ENCODE measurements at places on chromosomes 3 and 15.

DNA sequence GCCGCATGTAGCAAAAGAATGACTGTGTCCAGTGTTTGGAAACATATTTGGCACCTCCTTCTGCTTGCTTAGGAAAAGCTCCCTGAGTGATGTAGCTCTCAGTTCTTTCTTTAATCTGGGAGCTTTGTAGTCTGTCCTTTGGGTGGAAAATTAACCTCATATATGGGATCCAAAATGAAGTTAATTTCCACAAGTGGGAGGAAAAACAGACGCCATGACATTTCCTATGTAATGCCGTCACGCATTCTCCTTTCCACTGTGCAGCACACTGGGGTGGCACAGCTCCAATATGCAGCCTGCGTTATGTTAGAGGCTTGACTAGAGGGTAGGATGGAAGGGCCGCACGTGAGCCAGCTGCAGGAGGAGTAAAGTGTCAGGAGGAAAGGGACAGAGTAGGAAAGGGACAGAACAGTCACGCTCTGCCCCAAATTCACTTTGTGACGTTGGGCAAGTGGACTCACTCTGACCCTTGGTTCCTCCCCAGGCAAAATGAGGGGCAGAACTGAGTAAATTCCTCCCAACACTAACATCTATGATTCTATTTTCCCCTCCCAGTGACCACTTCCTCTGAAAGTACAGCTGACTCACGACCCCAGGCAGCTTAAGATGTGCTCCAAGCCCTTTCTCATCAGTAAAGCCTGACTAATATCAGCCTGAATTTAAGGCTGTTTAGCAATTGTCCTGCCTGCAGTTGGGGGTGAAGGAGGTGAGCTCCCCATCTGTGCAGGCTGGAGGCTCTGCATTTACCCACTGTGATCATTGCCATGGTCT lies 176.5 kb upstream of the PFN2 start:
- DNase-seq = no peak

- DNase-seq = no peak
Measured at GRCh38 chr3:156608601-156609514, 53.9 kb upstream of the SSR3 start.

DNA sequence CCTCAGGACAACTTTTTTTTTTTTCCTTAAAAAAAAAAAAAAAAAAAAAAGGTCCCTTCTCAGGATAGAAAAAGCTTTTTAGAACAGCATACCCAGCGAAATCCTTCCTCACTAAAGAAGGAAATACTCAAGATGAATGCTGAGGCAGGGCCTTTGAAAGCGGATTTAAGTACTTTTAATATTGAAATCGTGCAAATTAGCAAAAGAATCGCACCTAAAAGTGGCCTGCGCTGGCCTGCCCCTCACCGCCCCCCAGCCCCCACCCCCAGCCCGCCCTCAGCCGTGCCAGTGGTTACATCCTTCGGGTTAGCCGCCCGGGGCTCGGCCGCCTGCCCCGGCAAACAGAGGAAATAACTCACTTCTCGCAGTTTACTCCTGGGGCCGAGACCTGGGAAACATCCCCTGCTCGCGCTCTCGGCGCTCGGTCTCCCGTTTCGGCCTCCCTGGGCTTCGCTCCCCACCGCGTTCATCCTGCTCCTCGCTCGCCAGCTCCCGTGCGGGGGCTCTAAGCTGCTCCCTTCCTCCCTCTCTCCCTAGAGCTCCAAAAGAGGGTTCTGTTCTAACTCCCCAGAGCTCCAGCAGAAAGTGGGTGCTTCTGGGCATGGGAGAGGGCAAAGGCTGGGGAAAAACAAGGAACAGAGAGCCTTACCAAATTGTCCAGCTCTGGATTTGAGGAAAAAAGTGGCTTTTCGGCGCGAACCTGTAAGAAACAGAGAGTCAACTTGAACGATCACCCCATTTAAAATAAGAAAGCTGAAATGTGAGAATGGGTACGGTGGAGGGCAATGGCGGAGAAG lies 5.2 kb downstream of the MEIS2 start:
- no peak for DNase-seq

DNA sequence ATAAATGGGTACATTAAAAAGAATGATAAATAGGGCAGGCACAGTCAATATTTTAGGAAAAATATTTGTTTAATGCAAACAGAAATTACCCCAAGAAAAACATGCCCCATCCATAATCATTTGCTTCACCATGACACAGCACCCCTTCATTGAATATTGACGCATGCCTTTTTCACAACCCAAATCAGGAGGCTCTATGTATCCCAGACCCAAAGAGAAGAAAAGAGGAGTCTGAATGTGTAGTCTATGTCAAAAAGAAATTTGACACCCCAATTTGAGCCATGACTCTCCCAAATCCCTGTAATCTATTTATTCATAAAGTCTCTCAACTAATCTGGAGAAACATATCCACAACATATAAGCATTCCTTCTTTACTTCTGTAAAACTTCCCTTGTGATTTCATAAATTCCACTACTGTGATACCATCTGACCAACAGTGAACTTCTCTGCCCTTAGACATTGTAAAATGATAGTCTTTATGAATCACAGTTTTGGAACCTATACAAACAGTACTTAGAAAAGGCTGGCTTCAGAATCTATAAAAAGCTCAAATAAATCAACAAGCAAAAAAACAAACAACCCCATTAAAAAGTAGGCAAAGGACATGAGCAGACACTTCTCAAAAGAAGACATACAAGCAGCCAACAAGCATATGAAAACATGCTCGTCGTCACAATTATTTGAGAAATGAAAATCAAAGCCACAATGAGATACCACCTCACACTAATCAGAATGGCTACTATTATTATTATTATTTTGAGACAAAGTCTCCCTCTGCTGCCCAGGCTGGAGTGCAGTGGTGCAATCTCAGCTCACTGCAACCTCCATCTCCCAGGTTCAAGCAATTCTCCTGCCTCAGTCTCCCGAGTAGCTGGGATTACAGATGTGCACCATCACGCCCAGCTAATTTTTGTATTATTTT lies 53.4 kb upstream of the XRN1 start:
- DNase-seq = no peak

DNA sequence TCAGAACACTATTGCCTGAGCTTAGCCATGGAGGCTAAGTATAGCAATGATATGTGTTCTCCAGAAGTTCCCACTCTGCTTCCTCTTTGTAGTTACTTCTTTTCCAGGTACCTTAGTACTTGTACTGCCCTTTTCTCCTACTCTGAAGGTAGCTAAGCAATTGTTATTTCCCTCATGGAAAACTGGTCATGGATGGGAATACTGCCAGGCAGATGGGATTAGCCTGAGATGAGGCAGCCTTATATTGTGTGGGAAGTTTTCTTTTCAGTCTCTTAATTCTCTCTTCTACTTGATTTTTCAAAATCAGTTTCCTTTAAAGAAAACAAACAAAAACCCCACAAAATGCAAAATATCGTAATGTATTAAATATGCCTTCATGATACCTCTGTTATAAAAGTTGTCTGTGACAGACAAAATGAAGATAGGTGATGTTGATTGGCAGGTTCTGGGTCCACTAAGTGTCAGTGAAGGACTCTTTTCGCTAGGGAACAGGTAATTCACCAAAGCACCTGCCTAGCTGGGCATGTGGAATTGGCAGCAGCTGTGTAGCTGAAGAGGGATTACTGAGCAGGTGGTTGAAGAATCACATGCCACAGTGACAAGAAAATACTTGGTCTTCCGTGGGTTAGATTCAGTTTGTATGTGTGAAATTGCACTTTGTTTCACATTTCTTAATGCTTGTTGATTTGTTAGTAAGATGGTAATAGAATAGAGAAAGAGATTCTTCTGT lies 4.1 kb downstream of the ZNF609 start:
- DNase-seq = no peak

DNA sequence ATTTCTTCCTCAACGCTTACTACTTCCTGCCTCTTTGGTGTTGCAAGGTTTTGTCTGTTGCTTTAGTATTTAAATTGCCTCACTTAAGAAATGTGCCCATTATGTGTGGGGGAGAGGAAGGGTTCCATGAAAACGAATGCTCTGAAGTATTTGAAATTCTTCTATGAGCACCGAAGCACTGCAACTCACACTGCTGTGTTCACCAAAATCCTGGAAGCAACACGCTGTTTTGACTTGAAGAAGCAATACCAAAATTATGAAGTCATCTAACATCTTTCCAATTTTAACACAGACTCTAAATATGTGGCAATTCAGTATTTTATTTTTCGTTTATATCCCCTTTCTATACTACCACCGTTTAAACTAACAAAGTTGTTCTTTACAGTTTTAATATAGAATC lies 101.5 kb downstream of the RBMS3 start:
- no peak for DNase-seq

GRCh38 chr3:132283440-132283839 lies 33.8 kb upstream of the ACP3 start:
- no peak for DNase-seq

DNA sequence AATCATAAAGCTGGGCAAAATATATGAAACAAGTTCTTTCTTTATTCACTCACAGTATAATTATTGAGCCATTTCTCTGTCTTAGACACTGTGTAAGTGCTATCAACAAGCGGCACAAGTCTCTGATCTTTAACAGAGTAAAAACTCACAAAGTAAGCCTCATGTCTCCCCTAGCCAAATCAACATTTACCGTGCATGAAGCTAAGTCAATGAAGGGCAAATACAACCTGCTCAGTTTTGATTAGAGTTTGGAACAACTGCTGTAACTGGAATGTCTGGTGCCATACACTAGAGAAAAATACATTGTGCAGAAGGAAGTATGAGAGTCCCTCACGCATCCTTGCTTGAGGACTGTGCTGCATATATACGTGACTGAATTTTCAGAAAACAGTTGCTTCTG lies 291.0 kb upstream of the EPHA3 start:
- no peak for DNase-seq

- DNase-seq = no peak
Measured at GRCh38 chr3:115160295-115160694, 13.2 kb upstream of the ZBTB20 start.

GRCh38 chr15:73318463-73319351 lies 50.1 kb downstream of the HCN4 start:
- DNase-seq = no peak

All from H1 (cell line).